Heart left ventricle (tissue), 16 donors: ENCODE measurements at places on chromosomes 4 and X.

DNA sequence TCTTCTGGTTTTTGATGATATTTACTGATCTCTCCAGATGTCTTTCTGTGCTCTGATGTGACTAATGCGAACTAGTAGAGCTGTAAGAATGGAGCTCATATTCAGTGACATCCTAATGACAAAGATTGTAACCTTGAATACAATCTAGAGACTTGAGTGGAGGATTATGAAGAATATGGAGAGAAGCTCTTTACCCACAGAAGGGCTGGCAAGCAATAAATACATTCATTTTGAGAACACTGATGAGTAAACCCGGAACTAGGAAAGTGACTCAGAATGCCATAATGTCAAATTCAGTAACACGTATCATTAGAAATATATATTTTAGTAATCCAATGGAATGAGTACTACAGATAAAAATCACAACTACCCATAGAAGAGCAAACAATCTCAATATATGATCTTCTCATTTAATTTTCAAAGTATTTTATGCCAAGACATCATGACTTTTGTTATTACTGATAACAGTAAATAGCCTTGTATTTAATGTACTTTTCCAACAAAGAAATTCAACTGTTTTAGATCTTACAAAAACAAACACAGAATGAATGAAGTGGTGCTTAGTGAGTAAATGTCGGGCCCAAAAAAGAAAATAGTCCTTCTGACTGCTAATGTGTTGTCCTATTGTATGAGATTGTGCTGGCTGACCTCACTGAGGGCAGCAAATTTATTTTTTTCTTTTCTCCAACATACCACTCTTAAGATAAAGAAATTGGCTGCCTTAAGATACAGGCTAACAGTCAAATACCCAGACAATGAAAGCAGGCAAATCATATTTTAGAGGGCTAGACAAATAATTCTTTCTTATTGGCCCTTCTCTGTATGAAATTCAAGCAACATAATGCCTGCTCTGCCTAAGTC, 49.2 kb upstream of the HDAC8 start:
- DNase-seq: no peak

DNA sequence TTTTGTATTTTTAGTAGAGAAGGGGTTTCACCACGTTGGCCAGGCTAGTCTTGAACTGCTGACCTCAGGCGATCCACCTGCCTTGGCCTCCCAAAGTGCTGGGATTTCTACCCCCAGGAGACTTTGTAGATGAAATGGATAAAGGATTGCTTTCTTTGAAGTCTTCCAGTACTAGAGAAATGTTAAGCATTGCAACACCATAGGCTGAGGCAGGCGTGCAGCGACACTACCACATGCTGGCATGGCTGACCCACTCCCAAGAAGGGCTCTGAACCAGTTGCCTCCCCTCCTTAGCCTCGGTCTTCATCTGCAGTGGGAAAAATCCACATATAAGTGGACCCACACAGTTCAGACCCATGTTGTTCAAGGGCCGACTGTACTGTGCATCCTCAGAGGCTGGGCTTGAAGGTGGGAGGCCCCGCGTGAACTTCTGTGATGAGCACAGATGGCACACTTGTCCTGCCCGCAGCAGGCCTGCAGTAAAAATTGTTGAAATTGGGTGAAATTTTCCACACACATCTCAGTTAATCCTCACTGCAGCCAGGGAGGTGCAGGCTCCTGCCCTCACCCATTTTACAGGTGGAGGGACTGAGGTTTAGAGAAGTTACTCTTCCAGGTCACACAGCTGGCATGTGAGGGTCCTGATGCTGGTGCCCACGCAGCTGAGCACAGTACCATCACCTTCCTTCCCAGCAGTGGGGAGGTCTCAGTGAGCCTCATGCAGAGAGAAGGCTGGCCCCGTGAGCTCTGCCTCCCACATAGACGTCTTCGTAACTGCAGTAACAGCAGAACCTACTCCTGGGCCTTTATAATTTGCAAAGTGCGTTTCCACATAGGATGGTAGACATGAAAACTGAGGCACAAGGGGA, 35.5 kb downstream of the HTRA3 start:
- DNase-seq: peak; percentile 26

- no peak for DNase-seq
Observed at GRCh38 chrX:87571964-87572363, 54.4 kb downstream of the KLHL4 start.

DNA sequence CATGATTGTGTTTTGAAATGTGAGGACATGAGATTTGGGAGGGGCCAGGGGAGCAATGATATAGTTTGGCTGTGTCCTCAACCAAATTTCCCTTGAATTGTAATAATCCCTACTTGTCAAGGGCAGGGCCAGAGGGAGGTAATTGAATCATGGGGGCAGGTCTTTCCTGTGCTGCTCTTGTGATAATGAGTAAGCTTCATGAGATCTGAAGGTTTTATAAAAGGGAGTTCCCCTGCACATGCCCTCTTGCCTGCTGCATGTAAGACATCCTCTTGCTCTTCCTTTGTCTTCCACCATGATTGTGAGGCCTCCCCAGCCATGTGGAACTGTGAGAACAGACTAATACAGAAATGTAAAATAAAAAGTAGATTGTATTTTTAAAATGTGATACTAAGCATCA, 1294.9 kb downstream of the ADGRL3 start:
- DNase-seq: no peak

DNA sequence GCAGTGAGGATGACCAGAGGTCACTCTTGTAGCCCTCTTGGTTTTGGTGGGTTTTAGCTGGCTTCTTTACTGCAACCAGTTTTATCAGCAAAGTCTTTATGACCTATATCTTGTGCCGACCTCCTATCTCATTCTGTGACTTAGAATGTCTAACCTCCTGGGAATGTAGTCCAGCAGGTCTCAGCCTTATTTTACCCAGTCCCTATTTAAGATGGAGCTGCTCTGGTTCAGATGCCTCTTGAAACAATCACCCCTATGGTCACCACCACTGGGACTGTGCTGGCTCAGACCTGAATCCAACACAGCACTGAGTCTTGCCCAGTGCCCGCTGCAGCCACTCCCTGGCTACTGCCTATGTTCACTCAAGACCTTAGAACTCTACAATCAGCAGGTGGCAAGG, 49.4 kb downstream of the MCUB start:
- no peak for DNase-seq

GRCh38 chrX:99172958-99173357, 1237.1 kb downstream of the PCDH19 start:
- no peak for DNase-seq

- DNase-seq: no peak
Observed at GRCh38 chr4:173380987-173381386, 10.2 kb downstream of the SAP30 start.

GRCh38 chr4:127730142-127730913, at the start of gene SLC25A31:
TSS of gene SLC25A31 (plus strand) at chr4:127730400. CDS start at chr4:127730546, 146 bp downstream.
- DNase-seq: no peak

DNA sequence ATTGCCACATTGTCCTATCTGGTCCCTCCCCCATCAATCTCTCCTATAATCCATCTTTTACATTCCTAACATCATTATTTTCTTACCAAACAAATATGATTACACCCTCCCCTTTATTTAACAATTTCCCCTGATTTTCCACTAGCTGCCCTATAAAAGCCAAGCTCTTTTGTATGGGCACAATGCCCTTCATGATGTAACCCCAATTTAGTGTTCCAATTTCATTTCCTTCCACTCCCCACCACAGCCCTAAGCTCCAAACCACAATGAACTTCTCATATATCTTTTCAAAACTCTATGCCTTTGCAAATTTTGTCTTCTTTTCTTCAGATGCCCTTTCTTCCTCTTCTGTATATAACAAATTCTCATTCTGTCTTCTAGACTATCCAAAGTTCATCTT, 39.5 kb upstream of the PTPN13 start:
- DNase-seq: no peak

DNA sequence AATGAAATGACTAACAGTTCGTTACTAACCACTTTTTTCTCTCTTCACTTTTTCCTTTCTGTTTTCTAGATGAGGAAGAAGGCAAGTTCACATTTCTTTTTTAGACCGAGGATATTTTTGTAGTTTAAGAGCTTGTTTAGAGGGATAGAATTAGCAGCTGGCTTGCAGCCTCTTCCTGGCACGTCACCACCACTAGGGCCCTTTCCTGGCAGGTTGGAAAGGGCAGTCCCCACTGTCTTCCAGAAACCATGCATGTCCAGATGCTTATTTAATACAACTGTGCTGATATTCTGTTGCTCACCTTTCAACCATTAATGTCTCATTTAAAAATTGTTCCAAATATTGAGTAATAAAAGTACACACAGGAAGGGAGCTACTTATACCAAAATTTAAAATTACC, 209.5 kb upstream of the PACRGL start:
- no peak for DNase-seq

GRCh38 chr4:88674565-88674964, 23.1 kb downstream of the NAP1L5 start:
- no peak for DNase-seq

DNA sequence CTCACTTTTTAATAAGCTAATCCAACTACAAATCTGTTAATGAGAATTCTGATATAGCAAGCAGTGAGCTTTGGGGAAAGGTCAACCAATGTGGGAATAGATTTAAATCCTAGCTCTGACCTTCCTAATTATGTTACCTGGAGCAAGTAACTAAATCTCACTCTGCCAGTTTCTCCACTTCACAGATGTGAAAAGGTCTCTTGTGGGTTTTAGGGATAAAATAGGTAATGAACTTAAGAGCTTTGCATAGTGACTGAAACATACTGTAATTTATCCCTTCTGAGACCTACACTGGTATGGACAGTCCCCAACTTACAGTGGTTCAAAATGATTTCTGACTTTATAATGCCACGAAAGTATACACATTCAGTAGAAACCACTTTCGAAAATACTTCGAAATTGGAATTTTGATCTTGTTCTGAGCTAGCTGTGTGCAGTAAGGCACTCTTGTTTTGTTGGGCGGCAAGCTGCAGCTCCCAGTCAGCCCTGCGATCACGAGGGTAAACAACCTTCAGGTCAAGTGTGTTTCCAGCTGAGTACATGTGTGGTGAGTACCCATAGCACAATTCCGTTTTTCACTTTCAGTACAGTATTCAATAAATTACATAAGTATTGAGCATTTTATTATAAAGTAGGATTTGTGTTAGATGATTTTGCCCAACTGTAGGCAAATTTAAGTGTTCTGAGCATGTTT, 93.7 kb downstream of the ADGRL3 start:
- no peak for DNase-seq

- DNase-seq: no peak
Observed at GRCh38 chr4:1400191-1400805, 5.9 kb downstream of the NKX1-1 start.

DNA sequence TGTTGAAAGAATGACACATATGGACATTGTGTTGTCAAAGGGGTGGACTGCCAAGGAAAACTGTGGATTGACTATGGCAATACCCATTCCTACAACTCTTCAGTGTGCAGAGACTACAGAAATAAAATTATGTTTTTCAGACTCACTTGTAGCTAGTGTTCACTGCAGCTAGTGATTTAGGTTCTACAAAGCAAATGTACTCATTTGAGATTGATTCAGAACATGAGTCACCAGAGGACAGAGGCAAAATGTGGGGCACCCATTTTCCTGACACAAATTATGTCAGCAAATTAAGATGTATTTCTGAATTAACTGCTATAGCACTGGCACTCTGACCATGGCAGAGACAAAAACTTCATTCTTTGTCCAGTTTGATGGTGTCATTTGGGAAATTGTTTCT, 40.7 kb downstream of the SPCS3 start:
- DNase-seq: no peak

- DNase-seq: no peak
Observed at GRCh38 chr4:153342751-153343552, 1.5 kb upstream of the MND1 start.

GRCh38 chr4:55323375-55323774, 22.7 kb upstream of the SRD5A3 start:
- DNase-seq: no peak

- DNase-seq: no peak
Observed at GRCh38 chrX:70262952-70263567, 3.1 kb upstream of the P2RY4 start.

- no peak for DNase-seq
Observed at GRCh38 chrX:27309406-27309805, 153.7 kb downstream of the PPP4R3C start.
